ENCODE measurements at places on chromosomes 1 and 21.

- no peak for DNase-seq
- H3K4me3 ChIP-seq, result no peak overlapping the region
- no peaks in the 10 kb centered on the region for H3K27me3 ChIP-seq
- no peaks in the 10 kb centered on the region for H3K4me1 ChIP-seq
- no peak overlapping the region for H3K27ac ChIP-seq
Measured at GRCh38 chr1:105386489-105386888, 1636.8 kb downstream of the AMY1C start.

- no peaks in the 10 kb centered on the region for H3K4me1 ChIP-seq
- no peak for DNase-seq
- H3K4me3 ChIP-seq, result no peak overlapping the region
- no peaks in the 10 kb centered on the region for H3K27me3 ChIP-seq
- H3K36me3 ChIP-seq, result no peaks in the 10 kb centered on the region
Measured at GRCh38 chr1:49346767-49347349, 570.2 kb upstream of the BEND5 start.

DNA sequence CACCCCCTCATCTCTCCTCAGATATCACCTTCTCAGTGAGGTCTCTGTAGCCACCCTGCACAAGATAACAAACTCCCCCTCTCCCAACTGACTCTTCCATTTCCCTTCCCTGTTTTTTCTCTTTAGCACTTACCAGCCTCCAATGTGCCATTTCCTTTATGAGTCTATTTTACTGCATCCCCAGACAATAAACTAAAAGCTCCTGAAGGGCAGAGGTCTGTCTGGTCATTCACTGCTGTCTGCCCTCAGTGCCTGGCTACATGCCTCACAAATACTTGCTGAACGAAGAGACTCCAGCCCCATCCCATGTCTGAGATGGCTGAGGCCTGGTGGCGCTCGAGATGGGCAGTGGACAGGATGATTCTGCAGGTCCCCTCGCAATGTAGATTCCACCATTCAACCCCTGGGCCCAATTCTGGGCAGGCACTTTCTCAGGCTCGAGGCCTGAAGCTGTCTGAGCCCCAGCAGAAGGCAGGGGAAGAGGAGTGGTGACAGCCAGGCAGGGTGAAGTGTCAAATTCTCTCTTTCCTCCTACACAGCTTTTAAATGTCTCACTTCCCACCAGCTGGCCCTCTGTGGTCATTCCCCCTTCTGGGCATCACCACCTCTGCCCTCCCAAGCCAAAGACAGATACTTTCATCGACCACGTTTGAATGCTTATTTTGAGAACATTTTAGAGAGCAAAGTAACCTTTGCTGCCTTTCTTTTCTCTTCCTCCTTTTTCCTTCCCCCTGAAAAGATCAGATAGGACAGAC lies 6.6 kb downstream of the LRRN2 start:
- peaks cover 34% of the 10 kb centered on the region for H3K27me3 ChIP-seq
- DNase-seq, result no peak
- no peak overlapping the region for H3K4me3 ChIP-seq
- no peaks in the 10 kb centered on the region for H3K4me1 ChIP-seq

DNA sequence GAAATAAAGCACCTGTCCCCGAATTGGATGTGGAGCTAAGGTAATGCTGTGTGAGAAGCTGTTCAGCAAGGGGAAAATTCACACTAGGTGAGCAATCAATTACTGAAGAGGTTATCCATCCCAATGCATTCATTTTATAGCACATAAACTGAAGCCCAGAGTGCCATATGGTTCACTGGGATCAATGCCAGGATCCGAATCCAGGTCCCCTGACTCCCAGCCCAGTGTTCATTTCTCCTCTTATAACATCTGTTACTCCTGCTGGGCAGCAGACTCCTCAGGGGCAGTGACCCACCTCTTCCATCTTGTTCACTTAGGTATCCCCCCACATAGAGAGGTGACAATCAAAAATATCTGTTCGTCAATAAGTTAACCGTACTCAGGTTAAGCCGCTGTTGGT lies 13.2 kb upstream of the SEC16B start:
- no peaks in the 10 kb centered on the region for H3K27me3 ChIP-seq
- H3K4me1 ChIP-seq, result no peaks in the 10 kb centered on the region
- H3K4me3 ChIP-seq, result no peak overlapping the region
- DNase-seq, result no peak

GRCh38 chr1:234564035-234565029 lies 45.6 kb downstream of the IRF2BP2 start:
- H3K27me3 ChIP-seq, result no peaks in the 10 kb centered on the region
- H3K27ac ChIP-seq, result no peak overlapping the region
- no peak overlapping the region for H3K4me3 ChIP-seq
- DNase-seq, result no peak
- H3K4me1 ChIP-seq, result peaks cover 6% of the 10 kb centered on the region

DNA sequence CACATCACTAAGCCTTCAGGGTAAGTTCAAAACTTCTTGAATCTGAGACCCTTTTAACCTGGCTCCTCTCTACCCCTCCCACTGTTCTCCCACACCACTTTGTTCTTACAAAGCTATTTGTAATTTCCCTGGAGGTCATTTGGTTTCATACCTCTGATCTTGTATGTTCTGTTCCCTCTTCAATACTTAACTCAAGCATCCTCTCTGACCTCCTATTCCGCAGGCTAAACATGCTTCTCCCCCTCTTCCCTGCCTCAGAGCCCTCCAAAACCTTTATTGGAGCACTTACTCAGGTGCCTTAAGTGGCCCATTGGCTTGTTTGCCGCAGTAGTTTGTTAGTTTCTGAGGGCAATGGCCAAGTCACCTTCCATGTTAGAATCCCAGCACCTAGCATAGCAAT lies 54.8 kb downstream of the SSX2IP start:
- no peak overlapping the region for H3K4me3 ChIP-seq
- DNase-seq, result no peak
- no peaks in the 10 kb centered on the region for H3K36me3 ChIP-seq
- peaks cover 9% of the 10 kb centered on the region for H3K27me3 ChIP-seq

DNA sequence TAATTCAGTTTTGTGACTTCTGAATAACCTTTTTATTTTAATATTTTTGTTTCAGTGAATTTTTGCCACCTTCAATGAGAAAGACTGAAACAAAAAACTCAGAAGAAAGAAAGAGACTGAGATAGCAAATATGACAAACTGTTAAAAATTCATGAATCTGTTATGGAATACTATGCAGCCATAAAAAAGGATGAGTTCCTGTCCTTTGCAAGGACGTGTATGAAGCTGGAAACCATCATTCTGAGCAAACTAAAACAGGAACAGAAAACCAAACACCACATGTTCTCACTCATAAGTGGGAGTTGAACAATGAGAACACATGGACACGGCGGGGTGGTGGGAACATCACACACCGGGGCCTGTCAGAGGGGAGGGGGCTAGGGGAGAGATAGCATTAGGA lies 193.4 kb upstream of the FGGY start:
- H3K27me3 ChIP-seq, result no peaks in the 10 kb centered on the region
- no peaks in the 10 kb centered on the region for H3K36me3 ChIP-seq
- H3K4me3 ChIP-seq, result no peak overlapping the region

Data from activated CD8-positive, alpha-beta memory T cell treated with anti-CD3 and anti-CD28 coated beads, Interleukin-2, amount 10 ng/mL, durations not matched to agents 7 days and 5 days (primary cell).